KBM-7 (cell line): ENCODE measurements at places on chromosomes 5 and 9.

- peak; percentile 98 for DNase-seq
Observed at GRCh38 chr5:176533390-176533789, 3.8 kb downstream of the RNF44 start.

DNA sequence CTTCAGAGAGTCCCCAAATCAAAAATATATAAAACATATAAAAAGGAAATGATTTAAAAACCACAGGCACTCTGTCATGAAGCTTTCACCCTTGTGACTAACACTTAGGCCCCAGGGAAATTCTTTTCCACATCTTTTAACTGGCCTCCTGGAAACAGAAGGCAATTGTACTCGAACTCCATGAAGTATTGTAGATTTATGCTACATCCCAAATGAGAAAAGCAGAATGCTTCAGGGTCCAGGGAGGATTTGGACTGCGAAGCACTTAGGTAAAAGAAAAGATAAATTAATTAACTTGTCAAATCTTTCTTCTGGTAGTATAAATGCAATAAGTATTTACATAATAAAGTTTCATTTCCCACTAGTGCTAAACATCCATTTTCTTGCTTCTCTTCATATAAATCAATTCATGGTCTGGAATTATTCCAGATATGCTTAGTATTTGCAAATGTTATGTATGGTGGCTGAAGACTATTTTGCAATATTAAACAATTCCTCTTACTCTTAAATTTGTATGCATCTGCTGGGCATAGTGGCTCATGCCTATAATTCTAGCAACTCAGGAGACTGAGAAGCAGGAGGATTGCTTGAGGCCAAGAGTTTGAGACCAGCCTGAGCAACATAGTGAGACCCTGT lies 64.9 kb upstream of the ELL2 start:
- no peak for DNase-seq

DNA sequence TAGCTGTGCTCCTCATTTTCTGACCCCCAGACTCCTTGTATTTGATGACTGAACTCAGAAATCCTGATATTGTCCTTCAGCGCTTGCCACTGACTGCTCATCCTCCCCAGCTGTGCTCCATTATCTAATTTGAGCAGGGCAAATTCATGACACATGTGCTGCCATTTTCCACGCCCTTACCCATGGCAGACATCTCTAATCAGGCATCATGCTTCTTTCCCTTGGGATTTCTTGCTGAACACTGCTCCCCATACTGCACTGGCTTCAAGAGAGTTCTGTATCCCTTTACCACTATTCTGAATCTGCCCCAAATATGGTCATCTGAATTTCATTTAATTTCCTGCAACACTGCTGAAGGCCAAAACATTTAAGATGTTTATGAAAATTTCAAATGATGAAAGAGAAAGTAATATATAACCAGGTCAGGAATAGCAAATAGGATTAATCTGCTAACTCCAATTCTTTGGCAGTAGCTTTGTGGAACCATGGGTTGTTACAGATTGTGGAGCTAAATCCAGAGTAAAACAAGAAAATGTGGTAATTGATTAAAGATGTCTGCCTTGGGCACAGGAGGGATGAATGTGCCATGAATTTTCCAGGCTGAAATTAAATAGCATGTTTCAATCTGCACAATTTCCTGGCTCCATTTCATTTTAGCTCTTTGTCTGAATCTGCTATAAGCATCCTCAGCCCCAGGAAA lies 93.6 kb downstream of the CYFIP2 start:
- DNase-seq: no peak

- DNase-seq: no peak
Observed at GRCh38 chr5:110894805-110895204, 156.0 kb downstream of the SLC25A46 start.

DNA sequence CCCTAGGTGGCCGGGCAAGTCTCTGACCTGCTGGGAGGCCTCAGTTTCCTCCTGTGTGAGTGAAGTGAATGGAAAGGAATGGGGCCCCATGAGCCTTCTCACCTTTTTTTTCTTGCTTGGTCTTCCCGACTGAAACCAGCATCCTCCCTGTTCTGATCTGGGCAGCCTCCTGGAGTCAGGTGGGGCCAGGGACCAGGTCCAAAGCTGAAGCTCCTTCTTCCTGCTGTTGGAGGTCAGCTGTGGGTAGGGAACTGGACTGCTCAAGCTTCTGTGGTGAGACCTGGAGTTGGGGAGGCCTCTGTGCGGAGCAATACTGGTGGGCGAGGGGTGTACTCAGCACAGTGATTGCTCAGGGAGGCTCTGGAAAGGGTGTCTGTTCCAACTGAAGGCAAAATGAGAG lies 99.7 kb downstream of the PCSK1 start:
- DNase-seq: no peak

DNA sequence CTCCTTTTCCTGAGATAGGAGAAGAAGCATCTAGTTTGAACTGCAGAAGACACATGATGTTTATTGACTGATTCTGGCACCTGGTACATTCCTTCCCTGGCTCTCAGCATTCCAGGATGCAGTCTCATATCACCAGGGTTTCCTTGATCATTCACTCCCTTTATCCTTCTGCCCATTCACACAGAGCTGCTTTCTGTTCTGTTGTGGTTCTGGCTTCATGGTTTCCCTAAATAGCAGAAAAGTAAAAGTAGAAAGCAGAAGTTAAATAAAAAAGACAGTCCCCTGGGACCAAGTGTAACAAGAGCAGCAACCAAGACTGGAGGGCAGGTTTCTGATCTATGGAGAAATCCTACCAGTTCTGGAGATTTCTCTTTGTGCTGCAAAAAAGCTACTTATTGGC lies 3.2 kb downstream of the IFNA8 start:
- no peak for DNase-seq

- DNase-seq: no peak
Observed at GRCh38 chr9:113956901-113957300, 80.8 kb downstream of the ZNF618 start.

DNA sequence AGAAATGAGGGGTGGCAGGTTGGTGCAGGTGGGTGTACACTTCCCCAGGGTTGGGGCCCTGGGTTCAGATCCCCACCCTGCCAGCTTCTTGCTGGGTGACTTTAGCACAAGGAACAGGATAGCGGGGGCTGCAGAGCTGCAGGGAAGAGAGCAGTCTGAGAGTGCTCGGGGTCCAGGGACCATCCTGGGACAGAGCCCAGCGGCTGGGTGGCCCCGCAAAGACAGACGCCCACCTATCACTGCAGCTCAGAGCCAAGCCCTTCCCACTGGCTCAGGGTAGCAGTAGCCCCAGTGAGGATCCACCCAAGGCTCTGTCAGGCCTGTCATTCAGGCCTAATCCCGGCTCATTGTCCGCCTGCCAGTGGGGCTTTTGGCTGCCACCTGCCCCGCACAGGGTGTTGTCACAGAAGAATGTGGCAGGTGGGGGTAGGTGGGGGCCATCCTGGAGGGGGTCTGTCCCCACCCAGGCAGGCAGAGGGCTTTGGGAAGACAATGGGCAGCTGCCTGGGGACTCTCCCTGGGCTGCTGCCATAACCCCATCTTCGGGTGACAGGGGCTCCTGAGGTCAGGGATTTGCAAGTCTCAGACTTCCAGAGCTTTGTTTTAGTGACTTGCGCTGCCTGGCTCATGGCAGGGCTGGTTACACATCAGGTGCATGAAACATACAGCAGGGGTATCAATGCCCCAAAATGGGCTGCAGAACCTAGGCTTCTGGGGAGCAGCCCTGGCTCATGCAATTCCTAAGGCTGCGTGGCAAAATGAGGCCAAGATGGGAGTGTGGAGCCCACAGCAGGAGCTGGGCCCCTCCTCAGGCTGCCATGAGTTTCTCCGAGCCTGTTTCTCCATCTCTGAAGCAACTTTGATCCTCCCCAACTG lies 52.1 kb downstream of the BARX1 start:
- no peak for DNase-seq

GRCh38 chr5:139078345-139078744 lies 119.8 kb downstream of the SIL1 start:
- DNase-seq: peak; percentile 18

DNA sequence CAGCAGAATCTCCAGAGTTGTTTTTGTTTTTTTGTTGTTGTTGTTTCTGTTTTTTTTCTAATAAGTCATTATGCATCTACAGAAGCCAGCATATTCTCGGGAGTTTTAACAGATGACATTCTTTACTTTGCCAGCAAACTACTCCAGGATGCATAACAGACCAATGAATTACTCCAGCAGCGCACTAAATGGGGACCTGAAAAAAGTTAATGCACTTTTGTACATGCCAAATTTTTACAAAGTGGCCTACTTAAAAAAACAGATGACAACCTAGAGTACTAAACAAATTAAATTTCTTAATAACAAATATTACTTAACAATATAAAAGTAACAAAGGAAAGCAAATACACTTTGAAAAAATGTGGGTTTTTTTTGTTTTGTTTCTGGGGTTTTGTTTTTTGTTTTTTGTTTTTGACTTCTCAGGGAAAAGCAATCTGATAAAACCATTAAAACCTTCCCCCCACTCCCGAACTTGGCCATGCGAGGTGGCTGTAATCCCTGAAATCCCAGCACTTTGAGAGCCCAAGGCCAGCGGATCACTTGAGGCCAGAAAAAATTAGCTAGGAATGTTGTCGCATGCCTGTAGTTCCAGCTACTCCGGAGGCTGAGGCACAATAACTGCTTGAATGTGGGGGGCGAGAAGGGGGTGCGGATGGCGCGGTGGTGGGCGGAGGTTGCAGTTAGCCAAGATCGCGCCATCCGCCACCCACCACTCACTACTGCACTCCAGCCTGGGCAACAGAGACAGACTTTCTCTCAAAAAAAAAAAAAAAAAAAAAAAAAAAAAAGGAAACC lies 352.4 kb downstream of the CETN3 start:
- no peak for DNase-seq

- no peak for DNase-seq
Observed at GRCh38 chr9:98428454-98428853, 173.0 kb upstream of the TBC1D2 start.

DNA sequence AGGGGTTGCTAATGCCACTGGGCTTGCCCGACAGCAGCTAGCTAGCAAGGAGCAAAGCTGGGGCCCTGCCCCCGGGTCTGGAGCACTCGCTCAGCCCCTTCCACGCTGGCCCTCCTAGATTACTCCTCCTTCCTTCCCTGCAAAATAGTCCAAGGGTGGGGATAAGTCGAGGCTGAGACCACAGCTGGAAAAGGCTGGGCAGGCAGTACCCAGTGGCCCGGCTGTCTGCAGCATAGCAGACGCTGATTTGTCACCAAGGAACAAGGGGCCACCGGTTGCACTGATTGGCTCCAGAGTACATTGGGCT lies 73.9 kb downstream of the ADAMTS2 start:
- DNase-seq: no peak

DNA sequence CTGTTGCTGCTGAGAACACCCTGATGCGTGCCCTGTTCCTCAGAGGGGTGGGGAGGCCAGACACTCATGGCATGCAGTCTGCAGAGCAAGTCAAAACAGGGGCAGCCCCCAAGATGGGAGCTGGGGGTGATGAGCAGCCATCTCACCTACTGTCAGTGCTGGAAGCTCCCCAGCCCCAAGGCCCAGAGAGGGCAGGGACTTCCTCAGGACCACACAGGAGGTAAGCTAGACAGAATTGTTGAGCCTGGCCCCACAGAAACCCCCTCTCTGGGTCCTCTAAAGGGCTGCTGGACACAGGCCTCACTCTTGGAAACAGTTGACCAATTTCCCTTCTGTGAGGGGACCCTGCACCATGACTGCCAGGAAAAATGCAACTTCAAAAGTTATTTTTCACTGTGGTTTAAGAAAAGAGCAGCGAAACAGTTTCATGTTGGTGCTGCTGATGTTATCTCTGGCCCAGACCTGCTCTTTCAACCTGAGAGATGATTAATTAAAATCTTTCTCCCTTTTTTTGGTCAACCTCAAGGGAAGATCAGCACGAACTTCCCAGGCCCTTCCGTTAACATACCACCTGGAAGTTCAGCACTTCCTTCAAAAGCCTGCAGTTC lies 9.6 kb downstream of the CSF2 start:
- no peak for DNase-seq

- no peak for DNase-seq
Observed at GRCh38 chr5:166369346-166369745, 1922.1 kb upstream of the WWC1 start.

DNA sequence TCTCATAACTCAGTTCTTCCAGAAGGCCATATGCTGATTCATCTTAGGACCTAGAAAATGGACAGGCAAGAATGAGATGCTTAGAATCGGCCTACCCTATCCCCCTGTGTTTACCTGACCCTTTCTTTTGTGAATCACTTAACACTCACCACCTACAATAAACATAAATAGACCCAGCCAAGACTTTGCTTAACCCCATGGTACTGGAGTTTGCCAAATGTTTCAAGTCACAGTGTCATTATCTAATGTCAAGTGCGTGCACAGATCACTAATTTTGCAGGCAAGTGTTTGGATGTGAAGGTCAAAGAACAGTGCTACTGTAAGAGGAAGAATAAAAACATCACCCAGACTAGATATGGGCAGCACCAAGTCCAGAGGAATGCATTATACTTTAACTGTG lies 77.5 kb downstream of the GLIS3 start:
- no peak for DNase-seq
